ENCODE measurements at places on chromosomes 6 and 20.
A peak's percentile ranks its signal among the peaks of the same experiment; 100 is the strongest.

DNA sequence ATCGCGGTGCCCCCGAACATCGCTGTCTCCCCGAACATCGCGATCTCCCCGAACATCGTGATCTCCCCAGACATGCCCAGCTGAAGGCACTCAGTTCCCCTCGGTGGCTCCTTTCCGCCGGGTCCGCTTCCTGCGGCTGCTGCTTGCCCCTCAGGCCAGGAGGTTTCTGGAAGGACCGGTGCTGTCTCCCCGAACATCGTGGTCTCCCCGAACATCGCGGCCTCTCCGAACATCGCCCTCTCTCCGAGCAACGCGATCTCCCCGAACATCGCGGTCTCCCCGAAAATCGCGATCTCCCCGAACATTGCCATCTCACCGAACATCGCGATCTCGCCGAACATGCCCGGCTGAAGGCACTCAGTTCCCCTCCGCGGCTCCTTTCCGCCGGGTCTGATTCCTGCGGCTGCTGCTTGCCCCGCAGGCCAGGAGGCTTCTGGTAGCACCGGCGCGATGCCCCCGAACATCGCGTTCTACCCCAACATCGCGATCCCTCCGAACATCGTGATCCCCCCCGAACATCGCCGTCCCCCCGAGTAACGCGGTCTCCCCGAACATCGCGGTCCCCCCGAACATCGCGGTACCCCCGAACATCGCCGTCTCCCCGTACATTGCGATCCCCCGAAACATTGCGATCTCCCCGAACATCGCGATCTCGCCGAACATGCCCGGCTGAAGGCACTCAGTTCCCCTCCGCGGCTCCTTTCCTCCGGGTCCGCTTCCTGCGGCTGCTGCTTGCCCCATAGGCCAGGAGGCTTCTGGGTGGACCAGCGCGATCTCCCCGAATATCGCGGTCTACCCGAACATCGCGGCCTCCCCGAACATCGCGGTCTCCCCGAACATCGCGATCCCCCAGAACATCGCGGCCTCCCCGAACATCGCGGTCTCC, 808 bp downstream of the ULBP1 start:
- no peak for DNase-seq

- DNase-seq: no peak
Observed at GRCh38 chr20:60632391-60633262, 619.4 kb upstream of the CDH4 start.

GRCh38 chr6:13470238-13471140, 16.9 kb downstream of the GFOD1 start:
- DNase-seq: no peak

- peak; percentile 41 for DNase-seq
Observed at GRCh38 chr6:7196019-7196402, 88.2 kb downstream of the RREB1 start.

All from Jurkat, Clone E6-1 (cell line).